Caudate nucleus (tissue), 63 donors: ENCODE measurements at places on chromosomes 7 and 10.

DNA sequence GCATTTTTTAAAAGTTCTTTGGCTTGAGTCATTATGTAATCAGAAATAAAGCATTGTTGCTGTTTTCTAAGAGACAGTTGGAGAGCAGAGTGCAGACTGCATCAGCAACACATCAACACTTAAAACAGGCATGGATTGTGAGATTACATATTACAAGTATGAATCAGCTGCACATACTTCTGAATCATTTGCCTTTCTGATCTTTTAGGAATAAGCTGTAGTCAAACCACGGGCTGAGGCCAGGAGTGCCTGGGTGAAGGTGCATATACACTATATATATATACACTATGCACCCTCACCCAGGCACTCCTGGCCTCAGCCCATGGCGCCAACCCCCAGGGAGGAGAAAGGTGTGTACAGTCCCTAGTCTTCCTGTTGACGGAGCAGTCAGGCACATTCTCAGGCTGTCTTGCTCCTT, 52.4 kb upstream of the DLX6 start:
- no peak for DNase-seq

DNA sequence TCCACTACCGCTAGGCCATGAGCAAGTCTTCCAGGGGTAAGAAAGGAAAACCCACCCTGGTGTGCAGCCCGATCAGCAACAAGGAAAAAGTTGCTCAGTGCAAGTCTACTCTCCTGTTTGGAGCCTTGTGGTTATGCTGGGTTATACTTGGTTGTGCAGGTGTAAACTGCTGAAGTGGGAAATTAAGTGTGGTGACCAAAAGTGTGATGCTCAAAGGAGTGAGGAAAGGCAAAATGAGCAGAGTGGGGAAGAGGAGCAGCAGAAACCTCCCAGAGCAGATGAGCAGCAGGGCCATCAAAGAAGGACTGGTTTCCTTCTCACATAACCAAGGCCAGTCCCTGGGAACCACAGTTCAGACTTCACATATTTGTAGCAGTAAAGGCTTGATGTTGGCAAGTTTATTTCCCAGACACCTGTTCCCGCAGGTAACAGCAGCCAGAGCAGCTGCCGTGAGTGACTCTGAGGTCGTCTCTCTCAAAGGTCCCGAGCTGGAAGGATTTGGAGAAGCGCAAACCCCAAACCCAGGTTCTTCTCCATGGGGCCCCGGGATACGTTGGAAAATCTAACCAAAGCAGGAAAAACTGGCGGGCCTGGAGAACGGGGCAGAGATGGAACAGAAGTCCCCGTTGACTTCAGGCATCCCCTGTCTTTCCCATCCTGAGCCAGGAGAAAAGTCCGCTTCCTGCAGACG, 607 bp upstream of the SMO start:
- DNase-seq, result no peak

- no peak for DNase-seq
Observed at GRCh38 chr7:142063551-142064442, 47.7 kb upstream of the MGAM2 start.

DNA sequence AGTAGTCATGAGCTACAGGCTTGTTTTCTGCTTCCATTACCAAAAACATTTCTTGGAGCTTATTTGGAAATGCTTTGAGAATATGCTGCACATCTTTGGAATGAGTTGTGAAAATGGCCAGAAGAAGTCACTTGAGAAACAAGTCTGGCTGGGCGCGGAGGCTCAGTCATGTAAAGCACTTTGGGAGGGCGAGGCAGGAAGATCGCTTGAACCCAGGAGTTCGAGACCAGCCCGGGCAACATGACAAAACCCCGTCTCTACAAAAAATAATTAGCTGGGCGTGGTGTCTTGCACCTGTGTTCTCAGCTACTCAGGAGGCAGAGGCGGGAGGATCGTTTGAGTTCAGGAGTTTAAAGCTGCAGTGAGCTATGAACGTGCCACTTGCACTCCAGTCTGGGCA, 882 bp upstream of the CHCHD1 start:
- no peak for DNase-seq

- no peak for DNase-seq
Observed at GRCh38 chr7:40324914-40325313, 190.1 kb downstream of the SUGCT start.

GRCh38 chr7:45684910-45685618, 110.9 kb downstream of the ADCY1 start:
- DNase-seq, result no peak

DNA sequence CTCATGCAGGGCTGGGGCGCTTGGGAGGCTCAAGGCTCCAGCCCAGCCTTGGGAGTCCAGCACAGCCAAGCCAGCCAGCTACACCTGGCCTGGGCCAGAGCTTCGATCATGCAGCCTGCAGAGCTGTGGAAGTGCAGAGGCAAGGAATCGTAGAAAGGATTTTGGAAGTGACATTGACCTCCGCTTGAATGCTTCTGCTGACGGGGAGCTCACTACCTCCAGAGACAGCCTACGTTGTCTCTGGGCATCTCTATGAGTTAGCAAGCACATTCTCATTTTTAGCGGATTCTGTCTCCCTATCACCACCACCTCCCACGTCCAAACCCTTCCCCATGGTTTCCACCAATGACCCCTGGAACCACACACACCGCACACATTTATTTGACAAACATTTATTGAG, 88.5 kb downstream of the MICALL2 start:
- DNase-seq, result no peak

DNA sequence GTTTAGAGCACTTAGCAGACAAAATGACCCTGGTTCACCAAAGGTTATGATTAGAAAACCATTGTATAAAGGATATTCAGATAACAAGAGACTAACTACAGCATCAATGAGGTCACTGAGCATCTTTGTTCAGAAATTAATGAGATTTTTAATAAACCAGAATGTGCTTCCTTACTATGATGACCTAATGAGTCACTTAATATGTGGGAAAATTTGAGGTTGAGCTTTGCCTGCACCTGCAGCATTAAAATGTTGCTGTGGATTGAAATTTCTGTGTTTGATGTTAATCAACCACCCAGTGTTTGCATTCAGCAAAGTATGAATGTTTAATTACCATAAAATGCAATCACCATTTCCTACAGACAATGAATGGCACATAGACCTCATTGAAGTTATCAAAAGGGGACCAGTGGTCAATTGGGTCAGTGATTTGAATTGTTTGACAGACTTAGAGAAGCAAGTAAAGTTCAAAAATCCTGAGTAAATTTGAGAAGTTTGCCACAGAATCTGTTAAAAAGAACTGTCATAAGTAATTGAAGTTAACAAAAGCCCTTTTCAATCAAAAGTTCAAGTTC, 45.8 kb downstream of the EXOC6 start:
- DNase-seq, result no peak

- no peak for DNase-seq
Observed at GRCh38 chr7:81611040-81611439, 158.8 kb downstream of the HGF start.
